ENCODE measurements at places on chromosomes 6 and 20.

- DNase-seq = no peak
These were observed 310.4 kb upstream of the MOCS1 start for GRCh38 chr6:40244699-40245098.

- DNase-seq = no peak
These were observed 40.6 kb upstream of the NKX2-2 start for GRCh38 chr20:21554376-21554890.

DNA sequence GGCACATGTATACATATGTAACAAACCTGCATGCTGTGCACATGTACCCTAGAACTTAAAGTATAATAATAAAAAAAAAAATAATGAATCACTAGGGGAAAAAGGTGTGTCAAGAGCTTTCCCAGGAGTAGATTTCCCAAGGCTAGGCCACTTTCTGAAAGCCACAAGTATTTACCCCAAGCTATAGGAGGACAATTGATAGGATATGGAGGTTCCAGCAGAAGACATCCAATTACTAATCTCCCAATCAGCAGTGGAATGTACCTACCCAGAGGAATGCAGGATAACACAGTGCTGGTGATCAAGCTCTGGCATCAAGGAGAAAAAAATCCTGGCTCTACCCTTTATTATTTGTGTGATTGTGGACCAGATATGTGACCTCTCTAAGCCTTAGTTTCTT lies 562.7 kb downstream of the RFPL4B start:
- DNase-seq = no peak

GRCh38 chr6:50791900-50792508 lies 26.7 kb upstream of the TFAP2B start:
- no peak for DNase-seq

GRCh38 chr6:54619102-54619501 lies 227.5 kb upstream of the FAM83B start:
- no peak for DNase-seq

GRCh38 chr6:52551483-52552277 lies 25.2 kb downstream of the TRAM2 start:
- no peak for DNase-seq

- DNase-seq = no peak
These were observed 36.9 kb downstream of the CBFA2T2 start for GRCh38 chr20:33526769-33527168.

DNA sequence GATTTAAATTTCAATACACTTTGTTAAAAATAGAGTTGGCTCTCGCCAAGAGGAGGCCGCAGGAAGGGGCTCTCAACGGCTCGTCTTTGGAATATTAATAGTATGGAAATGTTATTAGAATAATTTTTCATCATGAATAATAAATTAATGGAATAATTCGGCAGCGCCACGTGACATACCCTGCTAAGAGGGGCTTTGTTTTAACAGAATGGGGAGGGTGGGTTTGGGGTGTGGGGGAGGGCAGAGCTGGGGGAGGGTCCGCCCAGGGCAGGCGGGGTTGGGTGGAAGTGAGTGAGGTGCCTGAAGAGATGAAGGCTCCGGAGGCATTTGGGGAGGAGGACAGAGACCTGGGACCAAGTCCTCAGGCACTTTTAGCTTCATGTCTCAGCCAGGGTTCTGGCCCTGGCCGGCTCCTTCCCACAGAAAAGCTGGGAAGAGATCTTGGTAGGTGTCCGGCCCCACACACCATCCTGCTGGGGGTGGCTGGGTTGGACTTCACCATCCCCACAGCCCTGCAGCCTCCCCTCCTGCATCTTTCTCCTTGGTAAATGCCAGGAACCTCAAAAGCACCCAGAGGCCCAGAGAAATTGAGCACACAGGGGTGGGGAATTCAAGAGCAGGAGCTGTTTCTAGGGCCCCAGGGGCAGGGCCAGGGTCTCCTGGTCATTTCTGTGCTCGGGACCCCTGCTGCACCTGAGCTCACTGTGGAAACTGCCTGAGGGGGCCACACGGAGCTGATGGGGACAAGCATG lies 93.6 kb upstream of the BHLHE23 start:
- no peak for DNase-seq

GRCh38 chr20:17648315-17648646 lies 33.8 kb downstream of the RRBP1 start:
- no peak for DNase-seq

- no peak for DNase-seq
These were observed 180.6 kb downstream of the FOXA2 start for GRCh38 chr20:22403632-22404361.

DNA sequence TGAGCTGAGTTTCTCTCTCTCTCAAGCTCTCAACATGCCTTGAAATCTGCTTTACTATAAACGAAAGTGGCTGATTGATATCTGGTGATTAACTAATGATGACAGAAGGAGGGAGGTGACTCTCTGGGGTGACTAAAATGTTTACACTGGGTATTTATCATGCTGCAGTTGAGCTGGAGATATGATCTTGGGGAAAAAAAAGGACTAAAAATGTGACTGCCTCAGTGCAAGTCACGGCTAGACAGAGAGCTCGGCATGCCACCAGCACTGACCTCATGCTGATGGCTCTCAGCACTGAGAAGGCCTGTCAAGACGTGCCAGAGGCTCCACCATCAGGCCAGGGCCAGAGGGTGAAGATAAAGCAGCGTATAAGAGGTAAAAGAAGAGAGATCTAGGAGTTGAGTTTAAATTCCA lies 103.1 kb upstream of the SPACA1 start:
- DNase-seq = no peak
